Pancreas (tissue), 10 donors: ENCODE measurements at places on chromosomes 2 and 18. TPM values are rescaled to one million over a fixed set of nuclear protein-coding genes. Genes with fewer than 3 reads are reported as not detected.

ALPP gene
- polyA plus RNA-seq = not detected

ALPG gene
- not detected for polyA plus RNA-seq

OXER1 gene
- polyA plus RNA-seq = 12.5 TPM

ALMS1 gene
- 7.8 TPM for polyA plus RNA-seq

CTNNA2 gene
- polyA plus RNA-seq = 4.4 TPM

LYPD1 gene
- 5.0 TPM for polyA plus RNA-seq

GATA6 gene
- 20.1 TPM for polyA plus RNA-seq

DNA sequence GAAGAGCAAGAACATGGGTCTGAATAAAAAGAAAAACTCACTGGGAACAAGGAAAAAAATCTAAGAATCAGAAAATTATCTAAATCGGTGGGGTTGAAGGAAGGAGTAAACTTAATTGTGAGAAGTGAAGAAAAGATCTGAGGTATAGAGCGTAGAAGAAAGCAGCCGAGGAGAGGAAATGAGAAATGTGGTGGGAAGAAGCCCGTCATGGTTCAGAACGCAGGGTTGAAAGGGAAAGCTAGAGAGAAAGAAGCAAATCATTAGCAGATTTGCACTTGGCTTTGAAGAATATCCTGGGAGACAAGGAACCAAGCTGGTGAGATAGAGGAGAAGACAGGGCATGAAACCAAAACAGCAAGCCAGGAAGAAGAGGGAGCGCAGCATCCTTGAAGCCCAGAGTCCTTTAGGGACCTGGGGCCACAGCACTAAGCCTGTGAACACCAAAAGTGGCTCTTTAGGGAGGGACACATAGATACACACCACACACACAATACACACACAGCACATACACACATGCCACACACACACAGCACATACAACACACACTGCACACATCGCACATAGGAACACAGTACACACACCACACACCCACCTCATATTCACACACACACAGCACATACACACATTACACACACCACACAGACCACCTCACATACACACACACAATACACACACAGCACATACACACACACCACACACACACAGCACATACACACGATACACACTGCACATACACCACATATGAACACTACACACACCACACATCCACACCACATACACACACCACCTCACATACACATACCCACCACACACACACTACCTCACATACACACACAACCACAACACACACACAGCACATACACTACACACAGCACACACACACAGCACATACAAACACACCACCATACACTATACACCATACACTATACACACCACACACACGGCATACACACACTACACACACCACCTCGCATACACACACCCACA, 274.6 kb downstream of the ETAA1 start:
- H3K4me1 ChIP-seq = no peaks in the 10 kb centered on the region
- H3K27ac ChIP-seq = no peak overlapping the region
- H3K36me3 ChIP-seq = no peaks in the 10 kb centered on the region
- H3K27me3 ChIP-seq = no peaks in the 10 kb centered on the region
- no peak for DNase-seq
- no peak overlapping the region for H3K4me3 ChIP-seq

- H3K4me1 ChIP-seq = peaks cover 6% of the 10 kb centered on the region
- DNase-seq = no peak
- no peak overlapping the region for H3K27ac ChIP-seq
- H3K27me3 ChIP-seq = no peaks in the 10 kb centered on the region
Measured at GRCh38 chr2:65067806-65068553, 11.8 kb downstream of the CEP68 start.

- H3K36me3 ChIP-seq = peaks cover 5% of the 10 kb centered on the region
- no peak overlapping the region for H3K4me3 ChIP-seq
- no peaks in the 10 kb centered on the region for H3K27me3 ChIP-seq
- peak overlapping the region; percentile 6 for H3K27ac ChIP-seq
- H3K4me1 ChIP-seq = peaks cover 25% of the 10 kb centered on the region
Measured at GRCh38 chr2:61179701-61180639, 18.0 kb downstream of the C2orf74 start.

GRCh38 chr2:54549917-54550518, 93.9 kb downstream of the SPTBN1 start:
- H3K27me3 ChIP-seq = no peaks in the 10 kb centered on the region
- DNase-seq = no peak
- no peak overlapping the region for H3K4me3 ChIP-seq
- peaks cover 37% of the 10 kb centered on the region for H3K4me1 ChIP-seq

DNA sequence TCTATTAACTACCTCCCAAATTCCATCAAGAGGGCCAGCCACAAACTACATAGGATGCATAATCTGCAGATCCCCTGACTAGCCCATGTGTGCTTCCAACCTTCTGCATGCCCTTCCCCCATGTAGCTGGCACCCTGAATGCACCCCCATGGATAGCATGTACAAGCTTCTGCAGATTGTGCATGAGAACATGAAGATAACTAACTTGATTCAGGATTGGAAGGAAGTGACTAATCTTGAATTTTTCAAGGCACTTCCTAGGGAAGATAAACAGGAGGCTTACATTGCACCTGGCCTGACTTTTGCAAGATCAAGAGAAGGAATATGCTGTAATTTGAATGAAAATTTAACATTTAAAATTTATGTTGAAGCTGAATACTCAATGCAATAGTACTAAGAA, 66.7 kb downstream of the CDC42EP3 start:
- no peak overlapping the region for H3K4me3 ChIP-seq
- no peaks in the 10 kb centered on the region for H3K36me3 ChIP-seq
- no peak overlapping the region for H3K27ac ChIP-seq
- H3K4me1 ChIP-seq = peaks cover 8% of the 10 kb centered on the region

- H3K27me3 ChIP-seq = no peaks in the 10 kb centered on the region
- DNase-seq = no peak
- H3K4me3 ChIP-seq = no peak overlapping the region
- no peaks in the 10 kb centered on the region for H3K36me3 ChIP-seq
- H3K27ac ChIP-seq = no peak overlapping the region
- no peaks in the 10 kb centered on the region for H3K4me1 ChIP-seq
Measured at GRCh38 chr2:138210487-138210886, 246.2 kb downstream of the HNMT start.

DNA sequence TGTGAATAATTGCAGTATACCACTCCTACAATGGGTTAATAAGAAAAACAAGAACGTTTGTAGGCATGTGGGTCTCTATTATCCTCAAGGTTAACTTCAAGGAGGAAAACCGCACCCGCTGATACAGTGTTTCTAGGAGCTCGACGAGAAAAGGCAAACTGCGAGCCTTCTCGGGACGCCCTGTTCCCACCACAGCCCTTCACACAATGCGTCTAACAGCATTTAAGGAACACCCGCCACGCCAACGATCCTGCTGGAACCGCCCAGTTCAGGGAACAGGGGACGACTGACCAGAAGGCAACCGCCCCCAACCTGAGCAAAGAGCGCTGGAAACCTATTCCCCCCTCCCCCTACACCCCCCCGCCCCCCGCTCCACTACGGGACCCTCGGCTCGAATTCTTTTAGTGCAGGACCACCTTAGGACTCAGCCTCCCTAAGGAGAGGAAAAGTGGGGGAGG, 710 bp upstream of the TMSB10 start:
- H3K27ac ChIP-seq = peak overlapping the region; percentile 95
- peak; percentile 57 for DNase-seq
- H3K4me1 ChIP-seq = peaks cover 4% of the 10 kb centered on the region
- no peaks in the 10 kb centered on the region for H3K36me3 ChIP-seq
- H3K4me3 ChIP-seq = peak overlapping the region; percentile 86

DNA sequence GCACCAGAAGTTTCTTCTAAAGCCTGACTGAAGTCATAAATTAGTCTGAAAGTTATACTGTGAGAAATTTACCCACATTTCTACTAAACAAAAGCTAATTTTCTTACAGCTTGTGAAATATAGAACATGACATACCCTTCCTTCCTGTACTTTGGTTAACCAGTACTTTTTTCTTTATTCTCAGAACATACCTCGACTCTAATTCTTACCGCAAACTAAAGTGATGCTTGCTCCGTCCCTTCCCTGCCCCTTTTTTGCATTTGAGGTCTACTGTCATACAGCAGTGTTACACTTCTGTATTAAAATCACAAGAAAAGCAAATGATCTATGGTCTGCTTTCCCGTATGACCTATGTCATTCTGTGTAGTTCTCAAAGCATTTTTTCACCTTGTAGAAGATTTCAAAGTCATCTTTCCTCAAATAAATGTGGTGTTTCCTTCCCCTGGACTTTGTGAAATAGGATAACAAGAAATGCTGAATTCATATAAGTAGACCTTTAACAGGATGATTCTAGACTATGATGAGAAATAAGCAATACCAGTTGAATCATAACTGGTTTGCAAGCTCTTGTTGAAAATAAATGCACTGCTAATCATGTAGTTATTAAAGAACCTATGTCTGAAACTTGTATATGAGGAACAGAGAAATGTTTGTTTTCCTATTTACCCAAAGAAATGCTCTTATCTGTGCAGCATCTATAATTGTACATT, 30.4 kb downstream of the CYTIP start:
- no peaks in the 10 kb centered on the region for H3K36me3 ChIP-seq
- DNase-seq = no peak
- no peaks in the 10 kb centered on the region for H3K4me1 ChIP-seq

DNA sequence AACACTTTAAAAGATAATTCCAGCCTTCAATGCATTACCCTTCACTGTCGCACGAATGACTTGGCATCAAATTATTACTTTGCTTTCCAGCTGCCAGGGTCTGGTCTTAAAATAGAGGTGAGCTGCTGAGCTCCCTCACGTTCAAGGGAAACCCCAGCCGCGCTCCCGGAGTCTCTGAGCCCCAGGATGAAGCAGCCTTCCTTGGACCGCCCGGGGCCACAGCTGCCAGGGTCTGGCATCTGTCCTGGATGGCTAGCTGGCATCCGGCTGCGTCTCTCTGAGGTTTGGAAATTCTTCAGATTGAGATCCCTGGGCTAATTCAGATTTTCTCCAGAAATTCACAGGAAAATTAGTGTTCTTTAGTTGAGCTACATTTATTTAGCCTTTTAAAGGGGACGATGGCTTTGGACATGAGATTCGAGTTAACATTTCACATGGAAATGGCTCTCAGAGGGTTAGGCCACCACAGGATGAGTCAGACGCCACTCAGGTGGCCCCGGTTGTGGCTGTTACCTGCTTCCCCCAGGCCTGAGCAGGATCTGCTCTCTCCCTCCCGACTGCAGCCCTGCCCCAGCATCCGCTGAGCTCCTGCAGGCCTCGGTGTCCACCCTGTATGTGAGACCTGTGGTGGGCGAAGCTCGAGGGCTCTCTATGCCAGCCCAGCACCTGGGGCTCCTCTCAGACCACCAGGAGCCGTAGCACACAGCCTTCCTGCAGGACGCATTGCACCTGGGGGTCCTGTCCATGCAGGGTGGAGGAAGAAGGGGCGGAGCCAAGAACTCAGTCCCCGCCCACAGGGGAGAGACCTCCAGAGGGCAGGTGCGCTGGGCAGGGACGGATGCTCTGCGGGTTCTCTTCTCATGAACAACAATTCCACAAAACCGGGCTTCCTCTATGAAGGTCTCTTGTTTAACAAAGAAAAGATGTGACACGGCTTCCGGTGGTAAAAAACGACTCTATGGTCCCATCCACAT, 255.5 kb downstream of the TWIST2 start:
- no peak for DNase-seq
- H3K36me3 ChIP-seq = peaks cover 6% of the 10 kb centered on the region
- no peak overlapping the region for H3K4me3 ChIP-seq
